SJSA1 (cell line): ENCODE measurements at places on chromosomes 2 and 18.
A peak's percentile ranks its signal among the peaks of the same experiment; 100 is the strongest.

- DNase-seq = peak; percentile 63
Observed at GRCh38 chr2:233711312-233712008, 1.2 kb upstream of the UGT1A5 start.

DNA sequence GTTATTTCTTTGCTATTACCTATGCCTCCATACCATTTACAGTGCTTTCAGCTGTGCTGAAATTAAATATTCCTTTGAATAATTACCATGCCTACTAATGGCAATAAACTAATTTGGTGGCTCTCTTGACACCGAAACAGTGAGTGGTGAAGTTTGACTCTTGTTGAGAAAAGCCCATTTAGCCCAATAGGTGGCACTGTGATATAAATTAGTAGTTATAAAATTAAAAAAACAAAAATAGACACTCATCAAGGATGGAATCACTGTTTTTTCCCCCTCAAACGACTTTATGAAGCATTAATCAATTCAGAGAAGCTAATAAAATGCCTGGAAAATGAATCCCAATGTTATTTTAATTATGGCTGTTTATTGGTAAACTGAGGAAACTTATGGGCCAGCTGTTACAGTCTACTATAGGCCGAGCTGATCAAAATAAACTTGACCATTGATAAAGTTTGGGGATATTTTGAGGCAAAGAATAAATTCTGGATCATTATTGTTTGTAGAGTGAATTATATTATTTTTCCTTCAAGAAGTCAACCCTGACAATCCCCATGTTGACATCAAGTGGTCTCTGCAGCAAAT, 339.6 kb downstream of the TRIB2 start:
- DNase-seq = no peak

DNA sequence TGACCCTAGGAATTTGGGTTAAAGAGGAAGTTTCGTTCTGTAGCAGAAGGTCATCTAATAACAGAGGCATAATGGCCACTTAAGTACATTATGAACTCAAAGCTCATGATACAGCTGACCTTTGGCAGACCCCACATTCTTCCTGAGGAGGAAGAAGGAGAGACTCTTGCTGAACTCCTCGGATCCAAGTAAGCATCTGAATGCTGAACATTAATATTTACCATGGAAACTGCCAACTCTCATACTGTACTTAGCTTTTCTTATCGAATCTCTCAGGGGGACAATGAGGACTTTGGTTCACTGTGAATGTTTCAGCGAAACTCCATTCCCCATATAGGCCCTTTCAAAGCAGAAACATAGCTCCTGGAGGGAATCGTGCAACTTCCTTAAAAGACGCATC, 781.4 kb upstream of the GYPC start:
- no peak for DNase-seq

DNA sequence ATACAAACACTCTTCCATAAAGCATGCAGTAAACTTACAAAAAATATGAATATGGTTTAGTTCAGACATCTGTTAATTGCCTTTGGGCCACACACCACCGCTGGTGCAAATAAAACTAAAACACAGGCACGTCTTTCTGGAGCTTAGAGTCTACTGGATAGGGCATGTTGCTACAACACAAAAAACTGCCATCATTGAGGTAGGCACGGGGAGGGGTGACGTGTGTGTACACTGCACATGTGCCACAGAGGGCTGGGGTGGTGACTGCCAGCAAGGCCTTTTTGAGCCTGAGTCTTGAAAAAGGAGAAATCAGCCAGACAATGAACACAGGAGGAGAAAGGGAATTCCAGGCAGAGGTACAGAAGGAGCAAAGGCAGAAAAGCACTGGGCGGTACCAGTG, 5.1 kb downstream of the SERPINE2 start:
- DNase-seq = no peak

GRCh38 chr2:54479424-54479823, 23.3 kb downstream of the SPTBN1 start:
- DNase-seq = no peak

DNA sequence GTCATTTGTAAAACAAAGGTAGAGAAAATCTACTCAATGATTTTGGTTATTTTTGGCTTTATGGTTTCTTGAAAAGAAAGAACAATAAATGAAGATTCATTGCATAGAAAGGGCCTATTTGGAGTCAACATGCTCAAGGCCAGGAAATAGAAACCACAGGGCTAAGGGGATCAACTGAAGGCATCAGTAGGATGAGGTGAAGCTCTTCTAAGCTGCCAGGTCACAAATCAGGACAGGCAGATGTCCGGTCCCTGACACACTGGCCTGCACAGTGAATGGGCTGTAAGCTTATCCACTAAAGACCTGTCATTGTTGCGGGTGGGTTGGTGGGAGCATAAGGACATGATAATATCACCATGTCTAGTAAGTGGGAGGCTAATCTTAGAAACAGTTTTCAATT, 31.6 kb upstream of the RNF138 start:
- DNase-seq = no peak

GRCh38 chr2:37654932-37655841, 16.3 kb downstream of the CDC42EP3 start:
- no peak for DNase-seq

DNA sequence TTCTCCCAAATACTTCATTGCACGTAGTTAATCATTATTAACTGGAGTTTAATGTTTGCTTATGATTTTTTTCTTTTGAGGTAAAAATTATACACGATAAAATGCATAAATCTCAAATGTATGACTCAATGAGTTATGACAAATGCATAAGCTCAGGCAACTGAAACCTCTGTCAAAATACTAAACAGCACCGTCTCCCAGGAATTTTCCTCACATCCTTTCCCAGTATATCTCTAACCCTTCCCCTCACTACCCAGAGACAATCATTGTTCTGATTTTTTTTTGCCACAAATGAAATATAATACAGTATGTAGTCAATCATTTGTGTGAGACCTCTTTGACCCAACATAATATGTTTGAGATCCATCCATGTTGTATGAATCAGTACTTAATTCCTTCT, 606.5 kb downstream of the CPS1 start:
- DNase-seq = no peak

DNA sequence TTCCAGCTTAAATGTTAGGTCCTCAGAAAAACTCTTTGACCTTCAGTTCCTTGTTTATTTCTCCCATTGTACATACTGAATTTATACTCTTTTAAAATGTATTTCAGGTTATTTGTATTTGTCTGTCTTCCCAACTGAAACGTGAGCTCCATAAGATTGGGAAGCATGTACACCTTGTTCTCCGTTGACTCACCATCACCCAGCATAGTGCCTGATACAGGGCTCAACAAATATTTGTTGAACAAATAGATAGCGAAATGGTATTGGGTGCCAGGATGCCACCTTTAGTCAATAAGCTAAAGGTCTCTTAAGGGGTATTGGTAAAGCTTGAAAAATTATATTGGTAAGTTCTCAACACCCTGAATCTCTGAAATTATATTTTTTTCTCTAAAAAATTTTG, 1841.3 kb upstream of the CELF4 start:
- no peak for DNase-seq

DNA sequence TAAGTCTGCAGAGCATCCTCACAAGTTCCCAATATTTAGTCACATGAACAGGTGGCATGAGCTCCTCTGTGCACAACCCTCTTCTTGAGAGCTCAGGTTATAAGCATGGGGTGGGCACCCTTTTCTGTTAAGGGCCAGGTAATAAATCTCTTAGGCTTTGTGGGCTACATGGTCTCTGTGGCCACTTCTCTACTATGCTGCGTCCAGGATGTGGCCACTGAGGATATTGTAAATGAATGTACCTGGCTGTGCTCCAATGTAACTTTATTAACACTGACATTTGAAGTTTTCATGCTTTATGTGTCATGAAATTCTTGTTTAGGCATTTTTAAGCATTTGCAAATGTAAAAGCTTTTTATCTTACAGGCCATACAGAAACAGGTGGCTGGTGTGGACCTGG, 116.8 kb upstream of the ST6GAL2 start:
- no peak for DNase-seq
